ENCODE measurements at places on chromosomes 6 and 20.

DNA sequence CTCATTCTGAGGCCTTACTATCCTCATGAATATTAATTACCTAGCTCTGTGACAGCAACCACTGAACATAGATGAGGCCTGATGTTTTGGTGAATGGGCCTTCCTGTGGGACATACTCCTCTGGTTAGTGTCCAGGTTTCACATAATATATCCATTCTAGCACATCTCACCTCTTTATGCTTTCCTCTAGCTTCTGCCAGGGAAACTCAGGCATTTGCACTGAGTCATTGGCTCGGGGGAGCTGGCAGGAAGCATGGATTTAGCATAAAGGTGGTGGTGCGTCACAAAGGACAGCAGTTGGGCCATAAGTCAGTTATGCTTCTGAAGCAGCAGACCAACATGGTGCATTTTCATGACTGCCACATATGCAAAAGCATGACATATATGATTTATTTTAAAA lies 37.5 kb upstream of the TMEM170B start:
- no peak for DNase-seq

DNA sequence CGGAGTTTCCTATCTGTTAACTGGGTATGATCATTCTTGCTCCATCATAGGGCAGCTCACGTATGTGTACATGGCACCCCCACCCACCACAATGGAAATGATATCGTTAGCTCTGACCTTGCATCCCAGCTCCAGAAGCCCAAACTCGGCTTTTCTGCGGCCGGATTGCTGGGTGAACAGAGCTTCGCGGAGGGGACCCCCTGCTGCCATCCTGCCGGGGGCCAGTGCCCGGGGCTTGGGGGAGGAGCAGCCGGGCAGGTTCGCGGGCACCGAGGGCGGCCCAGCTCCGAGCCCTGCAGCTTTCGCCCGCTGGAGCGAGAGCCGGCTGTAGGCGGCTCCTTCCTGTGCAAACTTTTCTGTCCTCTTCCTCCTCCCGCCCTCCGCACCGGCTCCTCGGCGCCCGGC lies 24.9 kb upstream of the FUCA2 start:
- DNase-seq, result peak; percentile 76

DNA sequence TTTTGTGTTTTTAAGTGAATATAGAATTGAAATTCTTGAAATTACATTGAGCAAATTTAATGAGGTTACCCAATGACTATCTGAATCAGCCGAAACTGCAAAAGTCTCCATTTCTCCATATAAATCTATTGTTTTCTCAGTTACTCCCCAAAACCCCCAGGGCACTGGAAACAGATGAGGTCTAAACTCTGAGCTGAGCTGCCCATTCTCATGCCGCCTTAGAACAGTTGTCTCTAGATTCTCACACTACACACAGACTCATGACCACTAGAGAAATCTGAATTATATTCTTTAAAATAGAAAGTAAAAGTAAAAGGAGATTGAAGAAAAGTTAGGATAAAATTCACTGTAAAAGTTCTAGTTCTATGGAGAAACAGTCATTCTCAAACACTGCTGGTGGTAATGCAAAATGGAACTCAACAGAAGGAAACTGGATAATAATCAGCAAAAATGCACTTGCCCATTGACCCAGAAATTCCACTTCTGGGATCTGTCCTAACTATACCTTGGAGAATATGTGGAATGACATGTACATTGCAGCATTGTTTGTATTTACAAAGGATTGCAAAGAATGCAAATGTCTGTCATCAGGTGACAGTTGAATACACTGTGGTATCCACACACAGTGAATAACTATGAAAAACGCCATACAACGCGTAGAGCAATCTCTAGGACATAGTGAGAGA lies 125.5 kb downstream of the IPCEF1 start:
- no peak for DNase-seq

- DNase-seq, result peak; percentile 4
Measured at GRCh38 chr20:42914302-42914701, 275.4 kb downstream of the PTPRT start.

GRCh38 chr20:3923818-3924217 lies 34.6 kb downstream of the PANK2 start:
- DNase-seq, result no peak

DNA sequence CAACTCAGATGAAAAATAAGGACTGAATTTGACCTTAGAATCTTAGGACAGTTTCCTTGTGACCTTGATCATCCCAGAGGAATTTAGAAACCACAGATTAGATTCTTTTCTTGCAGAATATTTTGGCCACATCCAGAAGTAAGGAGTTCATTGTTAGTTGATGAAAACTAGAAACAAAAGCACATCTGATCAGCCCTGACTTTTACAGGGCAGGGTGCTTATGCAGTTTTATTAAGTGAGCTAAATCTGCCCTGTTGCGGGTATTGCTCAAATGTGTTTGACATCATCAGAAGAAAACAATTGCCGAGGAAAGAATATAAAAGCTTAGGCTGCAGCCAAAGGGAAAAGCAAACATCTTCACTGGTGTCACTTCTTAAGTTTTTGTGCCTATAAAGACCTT lies 100.8 kb downstream of the MTFR2 start:
- DNase-seq, result no peak

DNA sequence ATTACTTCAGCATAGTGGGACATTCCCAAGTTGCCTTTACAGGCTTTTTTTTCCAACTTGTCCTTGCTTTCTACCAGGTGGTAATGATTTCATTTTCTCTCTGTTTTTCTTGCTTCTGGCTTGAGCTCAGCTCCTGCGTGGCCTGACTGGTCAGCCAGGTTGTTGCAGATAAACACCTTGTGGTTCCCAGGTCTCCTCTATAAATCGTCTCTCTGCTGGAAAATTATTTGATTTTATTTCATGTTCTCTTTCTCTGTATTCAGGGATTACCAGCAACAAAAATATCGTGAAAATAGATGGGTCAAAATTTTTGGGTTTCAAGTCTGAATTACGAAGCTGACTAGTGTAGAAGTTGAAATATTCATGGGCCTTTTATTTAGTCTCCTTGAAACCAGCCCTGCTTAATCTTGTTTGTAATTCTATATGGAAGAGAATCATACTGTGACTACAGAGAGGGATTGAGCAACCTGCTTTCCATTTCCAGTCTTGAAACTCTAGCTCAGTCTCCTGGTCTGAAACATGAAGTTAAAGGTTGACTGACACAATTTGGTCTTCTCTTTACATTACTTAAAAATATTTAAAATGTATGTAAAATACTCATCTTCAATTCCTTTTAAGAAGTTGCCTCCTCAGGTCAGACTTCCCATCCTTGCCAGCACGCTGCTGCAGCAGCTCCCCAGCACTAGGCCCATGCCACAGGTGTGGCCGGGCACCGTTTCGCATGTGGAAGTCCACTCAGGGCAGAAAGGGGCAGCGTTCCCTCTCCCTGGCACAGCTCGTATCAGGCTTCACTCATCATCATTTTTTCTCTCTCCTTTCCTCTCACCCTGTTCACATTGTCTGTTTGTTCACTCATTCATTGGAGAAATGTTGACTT lies 7.1 kb downstream of the DUSP22 start:
- DNase-seq, result no peak

- no peak for DNase-seq
Measured at GRCh38 chr6:107129370-107129925, 14.1 kb upstream of the BEND3 start.

- DNase-seq, result no peak
Measured at GRCh38 chr20:64189986-64190385, 25.7 kb downstream of the MYT1 start.

DNA sequence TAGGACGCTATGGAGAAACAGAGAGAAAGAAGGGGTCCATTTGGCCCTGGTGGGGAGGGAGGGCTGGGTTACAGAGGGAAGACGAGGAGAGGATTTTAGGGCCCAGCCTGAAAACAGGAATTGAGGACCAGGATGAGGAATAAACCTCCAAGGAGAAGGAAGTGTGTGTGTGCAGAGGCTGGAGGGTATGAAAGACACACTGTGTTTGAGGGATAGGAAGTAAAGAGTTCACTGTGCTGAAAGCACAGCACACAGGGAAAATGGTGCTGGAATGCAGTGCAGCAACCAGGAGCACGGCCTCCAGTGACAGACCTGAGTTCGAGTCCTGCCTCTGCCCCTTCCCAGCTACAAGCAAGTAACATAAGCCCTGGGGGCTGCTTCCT lies 7.8 kb downstream of the MBOAT1 start:
- DNase-seq, result no peak

DNA sequence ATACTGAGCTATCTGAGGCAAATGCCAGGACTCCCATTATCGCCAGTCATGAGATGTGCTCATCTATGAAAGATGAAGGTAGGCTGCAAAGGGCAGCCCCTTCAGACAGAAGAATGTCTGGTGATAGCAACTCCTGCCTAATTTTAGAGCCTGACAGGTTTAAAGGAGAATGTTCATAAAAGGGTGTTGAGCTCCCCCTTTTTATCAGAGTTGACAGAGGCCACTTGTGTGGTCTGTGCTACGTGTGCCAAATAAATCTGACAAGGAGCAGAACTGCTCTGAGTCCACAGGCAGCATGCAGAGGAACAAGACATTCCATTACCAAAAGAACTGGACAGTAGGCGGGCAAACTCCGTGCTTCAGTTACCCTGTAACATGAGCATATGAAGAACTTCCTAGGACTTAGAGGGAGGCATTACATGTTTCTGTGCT lies 101.8 kb downstream of the PREP start:
- no peak for DNase-seq

Measured in left forelimb (tissue), 1 donor.